ENCODE measurements at places on chromosomes 12 and 14.
A peak's percentile ranks its signal among the peaks of the same experiment; 100 is the strongest.

- DNase-seq, result no peak
These were observed 175.5 kb downstream of the TMTC2 start for GRCh38 chr12:82862069-82862841.

DNA sequence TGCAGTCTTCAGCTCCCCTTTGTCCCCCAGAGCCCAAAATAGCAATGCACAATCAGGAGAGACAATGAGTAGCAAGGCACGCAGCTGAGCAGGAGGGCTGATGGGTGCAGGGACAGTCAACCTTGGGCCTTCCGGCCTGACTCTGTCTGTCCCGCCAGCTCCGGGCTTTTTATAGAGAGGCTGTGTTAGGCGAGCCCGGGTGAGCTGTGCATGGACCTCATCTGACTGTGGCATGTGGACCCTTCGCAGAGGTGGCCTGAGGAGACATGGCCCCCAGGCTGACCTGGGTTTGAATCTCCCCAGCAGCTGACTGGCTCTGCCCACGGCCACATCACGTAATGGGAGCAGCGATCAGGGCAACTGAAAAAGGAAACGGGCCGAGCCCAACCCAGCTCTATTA is 177.9 kb downstream of the TSPAN9 start:
- no peak for DNase-seq

DNA sequence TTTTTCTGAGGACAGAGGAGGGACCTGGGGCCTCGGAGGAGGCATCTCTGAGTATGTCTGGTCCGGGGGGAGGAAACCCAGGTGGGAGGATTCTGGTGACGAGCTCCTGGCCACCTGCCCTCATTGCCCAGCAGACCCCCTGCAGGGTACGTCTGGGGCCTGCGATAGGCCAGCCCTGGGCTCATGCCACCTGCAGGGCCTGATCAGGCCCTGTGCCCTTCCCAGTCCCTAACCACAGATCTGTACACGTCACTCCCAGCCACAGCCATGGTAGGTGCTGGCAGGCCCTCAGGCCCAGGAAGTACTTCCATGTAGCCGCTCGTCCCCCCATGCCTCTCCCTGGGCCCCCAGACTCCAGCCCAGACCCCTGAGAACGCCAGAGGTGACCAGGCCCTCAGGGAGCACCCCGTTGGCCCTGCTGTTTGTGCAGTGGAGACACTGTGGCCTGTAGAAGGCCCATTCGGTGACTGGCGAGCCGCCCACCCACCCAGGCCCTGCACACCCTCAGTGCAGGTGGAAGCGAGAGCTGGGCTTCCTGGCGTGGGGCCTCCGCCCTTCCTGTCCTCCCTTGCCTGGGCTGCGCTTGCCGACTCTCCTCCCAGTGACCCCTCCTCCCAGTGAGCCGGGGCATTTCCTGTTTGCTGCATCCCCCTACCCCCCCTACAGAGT is 5.7 kb downstream of the INF2 start:
- no peak for DNase-seq

GRCh38 chr14:61889914-61890351 is 127.7 kb downstream of the SNAPC1 start:
- DNase-seq, result peak; percentile 72

GRCh38 chr14:96586921-96587822 is 85.0 kb downstream of the PAPOLA start:
- DNase-seq, result no peak

DNA sequence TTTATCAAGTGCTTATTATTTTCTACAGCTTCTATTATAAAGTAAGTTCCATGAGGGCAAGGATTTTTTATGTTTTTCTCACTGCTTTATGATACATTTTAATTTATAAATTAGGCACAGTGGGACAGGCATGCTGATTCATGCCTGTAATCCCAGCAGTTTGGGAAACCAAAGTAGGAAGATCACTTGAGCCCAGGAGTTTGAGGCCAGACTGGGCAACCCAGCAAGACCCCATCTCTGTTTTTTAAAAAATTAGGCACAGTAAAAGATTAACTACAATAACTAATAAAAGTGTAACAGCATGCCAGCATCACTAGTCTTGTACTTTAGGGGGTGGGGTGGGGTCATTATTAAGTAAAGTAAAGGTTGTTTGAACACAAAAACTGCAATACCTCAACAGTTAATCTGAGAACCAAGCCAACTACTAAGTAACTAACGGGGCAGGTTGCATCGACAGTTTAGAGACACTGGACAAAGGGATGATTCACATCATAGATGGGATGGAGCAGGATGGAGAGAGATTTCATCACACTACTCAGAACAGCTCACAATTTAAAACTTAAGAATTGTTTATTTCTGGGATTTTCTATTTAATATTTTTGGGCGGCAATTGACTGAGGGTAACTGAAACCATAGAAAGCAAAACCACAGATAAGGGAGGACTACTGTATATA is 119.5 kb downstream of the PLEKHA5 start:
- no peak for DNase-seq

DNA sequence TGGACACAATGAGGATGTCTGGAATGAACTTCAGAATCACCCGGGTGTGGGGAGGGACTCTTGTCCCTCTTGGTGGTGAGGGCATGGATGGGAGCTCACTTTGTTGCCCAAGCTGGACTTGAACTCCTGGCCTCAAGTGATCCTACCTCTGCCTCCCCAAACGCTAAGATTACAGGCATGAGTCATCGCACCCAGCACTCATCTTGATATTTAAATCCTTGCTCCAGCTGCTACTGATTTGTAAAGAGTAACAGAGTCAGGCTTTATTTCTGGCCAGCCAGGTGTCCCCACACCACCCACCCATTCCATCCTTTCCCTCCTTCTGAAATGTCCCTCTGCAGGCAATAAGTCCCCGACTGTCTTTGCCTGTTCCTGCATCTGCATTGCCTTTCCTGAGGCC is 4.9 kb downstream of the DDX54 start:
- DNase-seq, result no peak

- no peak for DNase-seq
These were observed 28.3 kb upstream of the HIGD1C start for GRCh38 chr12:50924131-50924438.

DNA sequence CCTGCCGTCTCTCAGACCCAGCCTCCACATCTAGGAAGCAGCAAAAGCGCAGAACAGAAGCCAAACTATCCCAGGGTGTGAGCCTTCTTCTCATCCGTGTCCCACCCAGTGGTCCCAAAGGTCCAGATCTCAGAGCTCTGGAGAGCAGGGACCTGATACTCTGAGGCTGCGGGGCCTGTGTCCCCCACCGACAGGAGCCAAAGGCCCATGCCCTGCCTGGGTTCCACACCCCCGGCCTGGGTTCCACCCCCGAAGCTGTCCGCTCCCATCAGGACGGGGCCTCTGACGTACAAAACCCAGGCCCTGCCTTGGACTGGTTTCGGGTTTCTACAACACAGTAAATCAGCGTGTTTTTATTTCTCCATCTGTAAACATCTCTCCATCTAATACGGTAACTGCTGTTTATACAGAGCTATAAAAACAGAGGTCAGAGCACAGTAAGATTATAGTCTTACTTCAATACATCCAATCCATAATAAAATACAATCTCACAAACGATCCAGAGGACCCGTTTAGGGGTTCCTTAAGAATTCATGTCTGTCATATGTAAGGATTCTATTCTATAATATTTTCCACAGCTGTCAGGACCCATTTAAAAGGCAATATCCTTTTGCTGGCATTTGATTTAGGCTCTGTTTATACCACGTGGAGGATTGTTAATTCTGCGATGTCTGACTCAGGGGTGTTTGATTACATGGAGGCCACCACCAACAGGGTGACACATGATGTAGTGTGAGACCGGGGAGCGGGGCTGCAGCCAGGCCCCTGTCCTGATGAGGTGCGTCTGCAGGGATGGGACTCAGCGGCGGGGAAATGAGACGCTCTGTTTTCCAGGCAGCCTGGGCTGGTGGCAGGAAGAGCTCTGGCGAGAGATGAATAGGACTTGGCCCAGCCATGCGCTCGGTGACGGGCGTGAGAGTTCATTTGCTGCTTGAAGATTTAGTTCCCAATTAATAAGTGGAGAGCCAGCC is 110.3 kb downstream of the DICER1 start:
- DNase-seq, result no peak

DNA sequence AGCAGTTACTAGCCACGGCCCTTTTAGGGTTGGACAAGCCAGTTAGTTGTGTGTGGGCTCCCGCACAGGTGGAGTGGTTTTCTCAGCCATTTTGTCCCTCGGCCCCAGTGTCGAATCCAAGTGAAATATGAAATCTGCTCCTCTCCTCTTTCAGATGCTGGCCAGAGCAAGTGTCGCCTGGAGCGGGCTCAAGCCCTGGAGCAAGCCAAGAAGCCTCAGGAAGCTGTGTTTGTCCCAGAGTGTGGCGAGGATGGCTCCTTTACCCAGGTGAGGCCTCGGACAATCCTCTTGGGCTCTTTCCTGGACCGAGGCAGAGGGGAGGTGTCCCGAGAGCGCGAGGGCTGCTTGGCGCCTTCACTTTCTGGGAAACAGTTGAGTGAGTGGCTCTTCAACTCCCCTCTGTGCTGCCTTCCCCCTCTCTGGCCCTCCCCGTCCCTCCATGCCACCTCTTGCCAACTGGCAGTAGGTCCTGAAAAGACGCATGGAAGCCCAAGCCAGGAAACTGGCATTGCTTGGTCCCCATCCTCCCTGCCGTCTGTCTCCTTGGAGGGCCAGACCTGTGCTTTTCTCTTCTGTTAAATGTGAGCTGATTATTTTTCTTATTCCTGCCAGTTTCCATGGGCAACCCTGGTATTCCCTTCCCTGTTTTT is 74.2 kb downstream of the SMOC1 start:
- no peak for DNase-seq

DNA sequence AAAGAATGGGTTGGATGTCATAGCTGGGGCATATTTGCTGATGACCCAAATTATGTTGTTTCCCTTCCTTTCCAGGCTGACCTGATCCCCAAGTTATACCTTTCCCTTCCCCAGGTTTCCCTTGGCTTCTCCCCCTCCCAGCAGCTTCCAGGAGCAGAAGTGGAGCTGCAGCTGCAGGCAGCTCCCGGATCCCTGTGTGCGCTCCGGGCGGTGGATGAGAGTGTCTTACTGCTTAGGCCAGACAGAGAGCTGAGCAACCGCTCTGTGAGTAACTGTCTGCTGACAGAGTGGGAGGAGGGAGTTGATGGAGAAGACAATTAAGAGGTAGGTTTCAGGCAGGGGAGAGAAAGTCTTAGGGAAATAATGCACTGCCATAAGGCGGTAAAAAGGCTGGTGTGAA is 25.0 kb downstream of the A2ML1 start:
- DNase-seq, result no peak

DNA sequence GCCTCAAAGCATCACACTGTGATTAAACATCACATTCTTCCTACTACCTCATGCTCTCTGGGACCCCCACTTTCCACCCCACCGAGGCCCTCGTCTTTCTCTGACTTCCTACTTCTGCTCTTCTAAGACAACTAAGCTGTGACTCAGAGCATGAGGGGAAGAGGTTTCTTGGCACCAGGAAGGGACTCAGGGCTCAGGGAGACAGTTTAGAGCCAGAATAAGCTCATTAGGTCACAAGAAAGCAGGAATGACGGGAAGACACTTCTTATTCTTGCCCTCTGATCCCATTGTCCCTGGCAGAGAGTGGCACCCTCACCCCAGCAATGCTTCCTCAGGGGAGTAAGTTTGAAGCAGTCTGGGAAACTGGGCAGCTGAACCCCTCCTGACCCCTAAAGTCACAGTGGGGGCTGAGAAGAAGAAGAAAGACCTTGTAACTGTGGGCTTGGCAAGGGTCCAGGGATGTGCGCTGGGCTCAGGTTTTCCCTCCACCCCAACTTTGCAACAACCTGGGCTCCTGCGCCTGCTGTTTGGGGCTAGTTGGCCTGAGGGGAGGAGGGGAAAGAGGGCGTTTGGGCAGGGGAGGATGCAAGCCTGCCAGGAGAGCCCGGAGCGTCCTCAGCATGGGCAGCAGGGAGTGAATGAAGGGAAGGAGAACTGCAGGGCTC is 64.6 kb upstream of the ACTN1 start:
- no peak for DNase-seq

DNA sequence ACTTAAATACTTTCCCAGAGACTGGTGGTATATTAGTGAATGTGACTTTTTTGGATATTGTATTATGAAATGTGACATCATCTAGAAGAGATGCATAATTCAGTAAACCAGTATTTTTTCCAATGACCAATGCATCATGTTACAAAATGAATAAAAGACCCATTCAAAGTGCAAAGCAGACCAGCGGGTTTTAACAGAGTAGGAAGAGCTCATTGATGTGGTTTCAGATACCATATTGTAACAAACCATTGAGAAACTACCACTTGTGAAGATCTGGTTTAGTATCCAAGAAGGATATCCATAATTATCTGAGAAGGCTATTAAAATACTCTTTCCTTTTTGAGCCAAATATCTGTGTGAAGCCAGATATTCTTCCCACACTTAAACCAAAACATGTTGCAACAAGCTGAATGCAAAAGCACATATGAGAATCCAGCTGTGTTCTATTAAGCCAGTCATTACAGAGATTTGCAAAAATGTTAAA is 47.7 kb downstream of the MVK start:
- DNase-seq, result no peak

- DNase-seq, result no peak
These were observed 19.8 kb downstream of the ALDH6A1 start for GRCh38 chr14:74064426-74064825.

GRCh38 chr14:47662466-47662865 is 12.9 kb downstream of the MDGA2 start:
- no peak for DNase-seq

GRCh38 chr12:44038411-44038810 is 202.5 kb downstream of the TMEM117 start:
- no peak for DNase-seq

DNA sequence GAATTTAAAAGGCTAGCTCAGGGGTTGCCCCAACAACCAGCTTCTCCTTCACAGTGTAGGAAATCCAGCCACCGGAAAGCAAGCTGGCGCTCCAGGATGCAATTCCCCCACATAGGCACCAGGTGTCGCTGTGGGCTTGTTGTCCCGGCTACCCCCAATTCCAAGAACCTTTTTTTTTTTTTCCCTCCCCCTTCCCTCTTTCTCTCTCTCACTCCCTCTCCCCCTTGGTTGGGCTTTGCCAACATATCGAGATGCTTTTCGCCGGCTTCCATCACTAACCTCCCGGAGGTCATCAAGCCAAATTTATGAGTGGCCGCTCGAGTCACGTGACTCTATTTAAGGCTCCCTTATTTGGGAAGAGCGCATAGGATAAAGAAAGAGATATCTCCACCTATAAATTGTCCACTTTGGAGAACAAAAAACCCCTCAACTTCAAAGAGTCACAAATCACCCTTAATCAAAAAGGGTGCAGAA is at the start of gene HOXC5:
HOXC5 (plus strand) TSS at position 424 of the 474 bp plus-strand sequence. CDS start 73 bp downstream, outside the sequence.
- DNase-seq, result no peak

GRCh38 chr12:116039081-116039480 is 238.4 kb downstream of the MED13L start:
- no peak for DNase-seq

DNA sequence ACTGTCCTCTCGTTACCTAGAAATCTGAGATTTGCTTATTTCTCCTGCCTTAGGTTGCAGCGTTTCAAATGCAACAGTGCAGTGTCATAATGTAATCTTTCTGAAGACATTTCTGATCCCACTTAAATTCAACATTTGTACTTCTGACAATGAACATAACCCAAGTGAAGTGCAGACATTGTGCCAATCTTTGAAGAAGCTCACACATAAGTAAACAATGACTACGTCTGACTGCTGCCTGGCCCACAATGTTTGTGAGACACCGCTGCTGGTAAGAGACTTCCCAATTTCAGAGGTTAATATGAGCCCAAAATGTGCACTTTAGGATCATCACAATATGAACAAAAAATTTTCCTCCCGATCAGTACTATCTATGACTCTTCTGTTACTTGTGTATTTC is 84.6 kb upstream of the BCL2L14 start:
- no peak for DNase-seq

- no peak for DNase-seq
These were observed 72.6 kb upstream of the TCL1A start for GRCh38 chr14:95786566-95786965.
